Activated T-helper 1 cell treated with anti-CD3 and anti-CD28 coated beads, Interleukin-12 subunit alpha, Interleukin-12 subunit beta, Interleukin-2, Interleukin-4 antibody, amounts not matched to agents 30 ng/mL and 10 ng/mL and 1 ng/mL, durations not matched to agents 14 hours and 24 hours and 36 hours (primary cell): ENCODE measurements at places on chromosomes 1 and 21. TPM values are rescaled to one million over a fixed set of nuclear protein-coding genes. Genes with fewer than 3 reads are reported as not detected.
A peak's percentile ranks its signal among the peaks of the same experiment; 100 is the strongest.

Gene TRABD2B
- not detected in 2 replicates for total RNA-seq

Gene ZFP69B
- total RNA-seq = 5.1 and 5.8 TPM in 2 replicates

Gene LRRIQ3
- total RNA-seq = 0.31 and 0.49 TPM in 2 replicates

Gene PPM1J
- total RNA-seq = 0.60 and 1.1 TPM in 2 replicates

Gene TBX19
- total RNA-seq = 2.0 and 2.5 TPM in 2 replicates

Gene SLAMF6
- total RNA-seq = 46.8 and 50.1 TPM in 2 replicates

Gene CFHR1
- not detected in 2 replicates for total RNA-seq

Gene TMOD4
- 2.6 and 2.9 TPM in 2 replicates for total RNA-seq

Gene AQP10
- total RNA-seq = not detected in 2 replicates

Gene TSTD1
- 40.5 and 43.3 TPM in 2 replicates for total RNA-seq

- DNase-seq = no peak
Measured at GRCh38 chr1:164659621-164660411, 100.8 kb downstream of the PBX1 start.

- no peak for DNase-seq
Measured at GRCh38 chr1:92949937-92950817, 11.1 kb downstream of the DIPK1A start.

GRCh38 chr1:71745326-71745725, 537.0 kb downstream of the NEGR1 start:
- DNase-seq = no peak

DNA sequence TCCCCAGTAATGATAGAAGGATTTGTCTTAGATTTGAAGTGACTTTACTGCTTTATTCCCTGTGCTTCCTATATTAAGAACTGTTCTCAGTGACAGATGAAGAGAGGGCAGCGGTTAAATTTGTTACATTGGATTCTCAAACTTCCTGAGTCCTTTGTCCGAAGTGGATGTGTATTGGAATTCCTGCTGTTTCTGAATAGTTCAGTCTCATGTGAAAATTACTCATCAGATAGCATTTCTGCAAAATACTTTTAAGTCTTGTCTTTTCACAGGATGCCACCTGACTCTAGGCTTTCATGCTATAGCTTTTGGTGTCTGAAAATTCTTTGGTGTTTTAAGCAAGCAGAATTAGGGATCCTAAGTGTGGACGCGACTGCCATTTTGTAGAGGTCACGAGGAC, 83.6 kb downstream of the PRDM2 start:
- DNase-seq = no peak

- DNase-seq = no peak
Measured at GRCh38 chr1:210731193-210731592, 402.5 kb downstream of the HHAT start.

DNA sequence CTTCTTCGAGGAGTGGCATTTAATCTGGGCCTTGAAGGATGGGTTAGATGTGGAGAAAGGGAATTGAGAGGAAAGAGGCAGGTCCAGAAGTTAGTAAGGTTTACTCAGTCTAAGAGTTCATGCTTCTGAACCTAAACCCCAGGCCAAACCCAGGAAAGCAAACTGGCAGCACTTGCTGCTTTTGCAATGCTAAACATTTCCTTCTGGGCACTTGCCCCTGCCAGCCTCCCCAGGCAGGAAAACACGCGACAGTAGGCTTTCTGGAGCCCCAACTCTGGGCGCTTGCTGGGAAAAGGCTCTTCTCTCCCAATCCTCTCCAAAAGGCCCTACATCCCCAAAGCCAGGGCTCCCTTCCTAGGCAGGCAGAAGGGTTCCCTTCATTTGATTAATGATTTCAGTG, 2.5 kb downstream of the OLFML2B start:
- DNase-seq = no peak

- no peak for DNase-seq
Measured at GRCh38 chr1:15195420-15196052, 42.0 kb downstream of the TMEM51 start.

GRCh38 chr1:18673976-18674375, 43.3 kb downstream of the PAX7 start:
- no peak for DNase-seq

DNA sequence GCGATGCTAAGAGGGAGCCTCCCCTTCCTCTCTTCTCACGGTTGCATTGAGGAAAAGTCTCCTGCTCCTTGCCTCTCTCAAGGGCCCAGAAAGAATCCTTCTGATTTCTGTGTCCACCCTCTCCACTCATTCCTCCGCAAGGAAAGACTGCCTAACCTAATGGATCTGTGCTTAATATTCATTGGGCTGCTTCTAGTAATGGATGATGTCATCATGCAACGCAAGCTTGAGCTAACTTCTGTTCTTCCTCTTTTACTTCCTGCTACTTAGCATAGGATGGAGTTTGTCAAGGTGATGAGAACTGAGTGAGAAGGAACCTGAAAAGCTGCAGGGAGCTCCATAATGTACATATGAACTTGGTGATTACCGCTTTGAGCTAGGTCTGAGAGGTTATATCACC, 35.2 kb upstream of the HMGB4 start:
- DNase-seq = no peak

- no peak for DNase-seq
Measured at GRCh38 chr1:76547916-76548315, 319.4 kb upstream of the ST6GALNAC5 start.

DNA sequence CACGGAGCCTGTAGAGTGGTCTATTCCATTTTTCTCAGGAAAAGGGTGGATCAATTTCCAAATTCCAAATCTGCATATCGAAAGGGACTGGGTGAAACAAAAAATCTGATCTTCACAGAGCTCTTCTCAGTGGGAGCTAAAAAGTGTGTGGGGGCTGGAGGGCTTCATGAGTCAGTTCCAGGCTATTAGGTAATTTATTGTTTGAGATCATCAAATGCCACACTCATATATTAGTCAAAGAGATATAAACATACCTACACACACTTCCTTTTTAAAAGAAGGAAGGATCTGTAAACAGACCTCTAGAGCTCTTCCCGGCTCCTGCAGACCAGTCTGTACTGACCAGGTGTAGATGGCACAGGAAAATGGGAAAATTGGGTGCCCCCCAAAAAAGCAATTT, 175.4 kb downstream of the ZBTB18 start:
- no peak for DNase-seq

DNA sequence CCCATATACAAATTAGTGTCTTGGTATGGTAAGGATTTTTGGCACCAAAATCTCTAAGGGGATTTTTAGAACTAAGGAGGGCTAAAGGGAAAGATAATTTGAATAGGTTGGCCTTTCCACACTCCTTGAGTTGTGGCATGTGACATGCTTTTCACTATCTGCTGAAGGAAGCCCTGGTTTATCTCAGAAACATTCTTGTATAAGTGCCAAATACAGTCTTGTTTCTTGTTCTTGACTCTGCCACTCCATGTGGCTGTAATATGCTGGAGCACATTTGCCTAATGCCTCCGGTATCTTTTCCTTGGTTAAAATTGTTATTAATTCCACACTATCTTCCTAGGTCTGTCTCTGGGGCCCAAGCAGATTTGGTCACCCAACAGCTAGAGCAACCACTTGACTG, 457.0 kb downstream of the USP25 start:
- DNase-seq = no peak

- no peak for DNase-seq
Measured at GRCh38 chr1:201456499-201457309, 12.3 kb downstream of the PHLDA3 start.

DNA sequence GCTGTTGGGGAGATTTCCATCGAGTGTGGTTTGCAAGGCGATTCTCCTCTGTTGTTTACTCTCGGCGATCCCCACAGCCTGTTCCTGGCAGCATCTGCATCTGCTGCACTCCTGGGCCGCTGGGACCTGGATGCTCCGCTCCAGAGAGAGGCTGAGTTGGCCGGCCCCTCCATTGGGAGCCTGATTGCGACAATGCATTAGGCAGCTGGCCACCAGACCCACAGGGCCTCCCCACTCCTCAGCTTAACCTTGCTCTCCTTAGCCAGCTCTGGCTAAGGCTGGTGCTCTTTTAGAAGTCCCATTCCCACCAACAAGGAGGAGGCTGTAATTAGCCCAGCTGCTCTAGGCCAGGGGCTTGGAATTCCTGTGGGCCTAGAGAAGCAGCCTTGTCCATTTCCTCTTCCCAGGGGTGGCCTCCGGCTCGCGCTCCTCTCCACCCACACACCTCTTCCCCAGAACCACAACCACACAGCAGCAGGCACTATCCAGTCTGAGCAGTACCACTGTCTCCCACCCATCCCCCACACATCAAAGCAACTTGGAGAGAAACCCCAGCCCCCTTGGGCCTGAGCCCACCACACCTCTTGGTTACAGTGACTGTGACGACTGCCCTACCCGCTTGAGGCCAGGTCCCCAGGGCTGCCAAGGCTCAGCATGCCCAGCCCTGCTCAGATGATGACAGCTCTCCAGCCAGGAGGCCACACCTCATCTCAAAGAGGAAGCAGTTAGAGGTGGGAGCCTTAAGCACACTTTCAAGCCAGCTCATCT, 193.8 kb upstream of the EDN2 start:
- peak; percentile 28 for DNase-seq

GRCh38 chr1:193408782-193409293, 222.4 kb upstream of the B3GALT2 start:
- DNase-seq = no peak
